ENCODE measurements at places on chromosomes 5 and 9.

GRCh38 chr5:42301349-42301748 is 121.9 kb upstream of the GHR start:
- DNase-seq: no peak

GRCh38 chr5:43155394-43156096 is 34.8 kb downstream of the ZNF131 start:
- no peak for DNase-seq

- no peak for DNase-seq
Measured at GRCh38 chr9:113519426-113520108, 56.0 kb downstream of the RGS3 start.

GRCh38 chr9:106479679-106480078 is 383.3 kb upstream of the ZNF462 start:
- DNase-seq: no peak

- no peak for DNase-seq
Measured at GRCh38 chr5:79746642-79747569, 57.3 kb downstream of the CMYA5 start.

- DNase-seq: no peak
Measured at GRCh38 chr9:124747065-124747464, 24.0 kb downstream of the NR6A1 start.

GRCh38 chr9:124860582-124861341 is 995 bp downstream of the RPL35 start:
- no peak for DNase-seq

- no peak for DNase-seq
Measured at GRCh38 chr5:53166183-53166495, 56.6 kb upstream of the MOCS2 start.

All from stimulated activated CD8-positive, alpha-beta memory T cell treated with anti-CD3 and anti-CD28 coated beads, Interleukin-4, amount 100 ng/mL, for 1 hour (primary cell).